HS-27A (cell line): ENCODE measurements at places on chromosomes 3 and 15.

DNA sequence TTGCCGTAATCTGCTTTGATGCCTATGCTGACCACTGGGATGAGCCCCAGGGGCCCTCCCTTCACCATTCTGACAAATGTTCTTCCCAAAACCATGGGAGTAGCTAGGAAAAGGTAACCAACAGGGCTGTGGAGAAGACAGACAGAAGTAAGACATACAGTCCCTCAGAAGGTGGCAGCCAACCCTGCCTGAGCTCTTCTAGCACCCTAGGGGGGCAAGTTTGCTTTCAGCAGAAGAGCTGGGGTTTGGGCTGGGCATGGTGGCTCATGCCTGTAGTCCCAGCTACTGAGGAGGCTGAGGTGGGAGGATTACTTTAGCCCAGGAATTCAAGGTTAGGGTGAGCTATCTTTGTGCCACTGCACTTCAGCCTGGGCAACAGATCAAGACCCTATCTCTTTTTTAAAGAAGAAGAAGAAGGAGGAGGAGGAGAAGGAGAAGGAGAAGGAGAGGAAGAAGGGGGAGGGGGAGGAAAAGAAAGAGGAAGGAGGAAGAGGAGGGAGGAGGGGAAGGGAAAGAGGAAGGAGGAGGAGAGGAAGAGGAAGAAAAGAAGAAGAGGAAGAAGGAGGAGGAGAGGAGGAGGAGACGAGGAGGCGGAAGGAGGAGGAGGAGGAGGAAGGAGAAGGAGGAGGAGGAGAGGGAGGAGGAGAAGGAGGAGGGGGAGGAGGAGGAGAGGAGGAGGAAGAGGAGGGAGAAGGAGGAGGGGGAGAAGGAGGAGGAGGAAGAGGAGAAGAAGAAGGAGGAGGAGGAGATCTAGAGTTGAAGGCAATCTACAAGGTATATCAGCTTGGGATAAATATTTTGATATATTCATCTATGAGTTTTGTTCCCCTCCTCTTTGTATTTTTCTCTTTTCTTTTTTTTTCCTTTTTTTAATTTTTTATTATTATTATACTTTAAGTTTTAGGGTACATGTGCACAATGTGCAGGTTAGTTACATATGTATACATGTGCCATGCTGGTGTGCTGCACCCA lies 44.9 kb upstream of the ABHD2 start:
- no peak for DNase-seq

DNA sequence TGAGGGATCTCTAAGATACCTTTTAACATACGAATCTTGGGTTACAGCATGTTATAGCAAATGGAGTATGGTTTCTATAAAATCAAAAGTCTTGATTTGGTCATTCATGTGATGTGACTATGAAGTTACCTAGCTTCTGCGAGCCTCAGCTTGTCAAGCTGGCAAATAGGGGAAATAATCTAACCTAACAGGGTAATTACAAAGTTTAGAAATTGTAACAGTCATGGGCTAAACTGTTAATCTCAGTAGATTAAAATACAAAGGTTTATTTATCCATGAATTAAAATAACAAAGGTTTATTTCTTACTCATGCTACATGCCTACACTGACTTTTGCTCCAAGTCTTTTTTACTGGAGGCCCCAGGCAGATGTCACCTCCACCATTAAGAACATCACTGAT lies 359.1 kb downstream of the CLSTN2 start:
- DNase-seq = no peak

GRCh38 chr3:53140847-53141845 lies 10.9 kb upstream of the RFT1 start:
- no peak for DNase-seq

- DNase-seq = no peak
Observed at GRCh38 chr3:16908896-16909295, 24.1 kb downstream of the PLCL2 start.

DNA sequence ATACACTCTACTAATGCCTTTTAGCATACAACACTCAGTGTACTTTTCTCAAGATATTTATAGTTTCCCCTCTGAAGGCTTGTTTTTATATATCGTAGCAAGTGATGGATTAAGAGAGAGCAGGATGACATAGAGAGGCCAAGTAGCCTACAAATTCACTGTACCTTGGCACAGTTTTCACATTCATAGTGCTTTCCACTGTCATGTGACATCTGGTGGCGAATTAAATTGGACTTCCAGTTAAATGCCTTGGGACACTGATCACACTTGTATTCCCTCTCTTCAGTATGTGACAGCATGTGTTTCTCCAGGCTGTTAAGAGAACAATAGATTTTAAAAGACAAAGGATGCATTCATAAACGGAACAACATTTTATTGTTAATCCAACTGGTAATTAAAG lies 541.1 kb downstream of the MECOM start:
- DNase-seq = no peak

GRCh38 chr3:187000711-187001151 lies 70.4 kb downstream of the ST6GAL1 start:
- DNase-seq = no peak

GRCh38 chr3:98812851-98813374 lies 49.8 kb downstream of the ST3GAL6 start:
- DNase-seq = no peak

DNA sequence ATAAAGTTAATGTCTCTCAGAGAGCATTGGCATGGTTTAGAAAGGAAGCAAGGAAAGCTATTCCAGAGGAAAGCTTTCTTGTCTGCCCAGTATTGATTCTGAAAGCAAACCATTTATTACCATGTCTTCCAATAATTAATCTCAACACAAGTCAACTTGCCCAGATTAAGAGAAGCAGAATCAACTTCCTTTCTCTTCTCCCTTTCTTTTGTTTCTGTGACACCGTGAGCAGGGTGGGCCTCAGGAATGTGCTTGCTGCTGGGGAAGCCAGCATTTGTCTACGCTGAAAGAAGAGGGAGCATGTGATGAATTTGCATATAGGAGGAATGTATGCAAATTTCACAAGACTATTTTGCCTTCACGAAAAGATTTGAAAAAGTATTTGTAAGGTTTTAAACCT lies 368.6 kb upstream of the ROPN1 start:
- no peak for DNase-seq

GRCh38 chr15:65305776-65306175 lies 1.3 kb downstream of the RNU5B-1 start:
- DNase-seq = no peak

GRCh38 chr3:169998668-169999131 lies 32.1 kb downstream of the SEC62 start:
- peak; percentile 51 for DNase-seq

DNA sequence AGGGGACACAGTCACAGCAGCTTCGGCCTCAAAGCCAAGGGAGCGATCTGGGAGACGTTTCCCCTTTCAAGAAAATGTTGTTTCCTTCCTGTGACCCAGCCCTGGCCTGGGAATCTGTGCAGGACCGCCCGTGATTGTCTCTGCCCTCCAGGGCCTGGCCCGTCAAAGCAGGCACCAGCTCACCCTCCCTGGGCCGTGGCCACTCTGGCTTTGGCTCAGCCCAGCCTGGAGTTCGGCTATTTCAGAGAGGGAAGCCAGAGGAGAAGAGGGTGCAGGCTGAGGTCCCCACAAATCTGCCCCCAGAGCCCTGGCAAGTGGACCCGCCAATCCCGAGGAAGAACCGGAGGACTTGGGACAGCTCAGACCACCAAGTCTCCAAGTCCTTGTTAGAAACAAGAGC lies 12.7 kb downstream of the GATA2 start:
- DNase-seq = no peak

DNA sequence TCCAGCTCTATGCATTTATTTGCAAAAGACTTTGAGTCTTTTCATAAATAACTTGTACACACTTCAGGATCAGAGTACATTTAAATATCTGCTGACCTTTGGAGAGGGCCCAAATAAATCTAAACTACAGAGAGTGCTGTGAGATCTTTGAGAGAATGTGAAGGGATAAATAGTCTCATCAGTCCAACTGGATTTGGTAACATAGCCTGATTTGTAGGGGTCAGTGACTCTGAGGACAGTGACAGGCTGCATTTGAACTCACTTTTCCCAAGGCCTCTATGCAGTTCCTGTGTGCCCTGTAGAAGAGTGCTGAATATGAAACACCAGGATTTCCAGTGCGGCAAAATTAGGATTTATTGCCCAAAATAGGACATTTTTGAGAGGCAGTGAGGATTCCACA lies 136.2 kb downstream of the ZPLD1 start:
- no peak for DNase-seq

DNA sequence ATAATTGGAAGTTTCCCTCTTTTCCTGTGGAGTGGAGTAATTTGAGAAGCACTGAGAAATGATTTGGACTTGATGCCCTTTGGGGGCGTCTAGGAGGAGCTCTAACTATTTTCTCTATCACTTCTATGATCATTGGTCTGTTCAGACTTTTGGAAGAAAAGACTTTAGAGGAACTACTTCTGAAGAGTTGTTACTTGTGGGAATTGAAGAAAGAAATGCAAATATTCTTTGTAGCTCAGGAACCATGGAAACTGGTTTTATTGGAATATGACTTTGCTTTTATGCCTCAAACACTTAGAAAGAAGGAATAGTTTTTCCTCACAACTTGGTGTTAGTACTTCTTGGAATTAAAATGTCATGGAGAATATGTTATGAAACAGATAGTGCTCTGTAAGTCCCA lies 122.0 kb upstream of the ALDH1A3 start:
- no peak for DNase-seq

- no peak for DNase-seq
Observed at GRCh38 chr15:63999177-63999576, 47.1 kb downstream of the DAPK2 start.

GRCh38 chr15:91075739-91076138 lies 24.3 kb upstream of the SV2B start:
- no peak for DNase-seq

GRCh38 chr15:92083190-92083589 lies 229.7 kb downstream of the SLCO3A1 start:
- no peak for DNase-seq

- no peak for DNase-seq
Observed at GRCh38 chr3:5456199-5456598, 268.7 kb downstream of the EDEM1 start.

DNA sequence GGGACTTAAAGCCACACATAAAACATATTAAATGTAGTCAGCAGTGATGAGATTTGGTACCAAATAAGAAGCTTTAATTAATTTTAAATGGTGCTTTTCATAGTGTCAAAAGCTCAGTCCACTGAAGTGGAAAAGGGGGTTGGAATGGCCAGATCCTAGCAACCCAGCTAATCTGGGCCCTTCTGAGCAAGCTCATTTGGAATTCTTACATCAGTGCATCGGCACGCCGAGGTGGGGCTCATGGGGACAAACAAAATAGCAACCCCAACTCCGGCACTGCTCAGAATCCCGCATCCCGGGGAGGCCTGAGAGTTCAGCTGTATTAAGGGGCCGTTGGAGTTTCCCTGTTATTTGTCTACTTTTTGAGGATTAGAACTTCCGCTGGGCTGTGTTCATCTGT lies 526.4 kb downstream of the SOX2 start:
- no peak for DNase-seq
